Fibroblast of upper back skin (primary cell): ENCODE measurements at places on chromosomes 7 and 10.

DNA sequence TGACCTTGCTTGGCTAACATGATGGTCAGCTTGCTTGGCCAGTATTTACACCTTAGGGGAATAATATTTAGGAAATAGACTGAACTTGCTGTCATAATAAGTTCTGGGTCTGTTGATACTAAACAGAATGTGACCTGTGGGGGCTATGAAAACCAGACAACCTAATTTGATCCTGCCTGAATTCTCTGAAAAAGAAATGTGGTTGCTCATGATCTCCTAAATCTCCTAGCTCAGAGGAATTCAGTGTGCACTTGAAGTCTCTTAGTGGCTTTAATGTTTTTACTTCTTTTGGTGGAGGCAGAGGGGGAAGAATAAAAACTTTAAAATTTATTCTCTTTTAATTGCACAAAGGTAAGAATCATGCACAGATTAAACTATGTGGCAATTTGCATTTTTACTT, 205.2 kb downstream of the SEC23IP start:
- no peak for DNase-seq

DNA sequence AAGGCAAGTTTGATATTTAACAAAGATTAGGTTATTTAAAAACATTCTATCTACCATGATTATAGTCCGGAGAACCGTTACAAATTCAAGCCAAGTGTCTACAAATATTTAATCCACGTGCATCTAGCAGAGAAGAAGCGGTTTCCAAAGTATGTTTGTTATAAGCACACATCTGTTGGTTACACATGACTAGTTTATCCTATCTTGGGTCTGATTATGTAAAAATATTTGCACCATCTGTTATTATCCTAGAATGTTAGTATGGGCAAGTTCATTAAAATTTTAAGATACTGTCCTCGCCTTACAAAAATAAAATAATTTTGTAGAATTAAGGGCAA, 289.2 kb upstream of the VSTM2A start:
- DNase-seq = no peak

DNA sequence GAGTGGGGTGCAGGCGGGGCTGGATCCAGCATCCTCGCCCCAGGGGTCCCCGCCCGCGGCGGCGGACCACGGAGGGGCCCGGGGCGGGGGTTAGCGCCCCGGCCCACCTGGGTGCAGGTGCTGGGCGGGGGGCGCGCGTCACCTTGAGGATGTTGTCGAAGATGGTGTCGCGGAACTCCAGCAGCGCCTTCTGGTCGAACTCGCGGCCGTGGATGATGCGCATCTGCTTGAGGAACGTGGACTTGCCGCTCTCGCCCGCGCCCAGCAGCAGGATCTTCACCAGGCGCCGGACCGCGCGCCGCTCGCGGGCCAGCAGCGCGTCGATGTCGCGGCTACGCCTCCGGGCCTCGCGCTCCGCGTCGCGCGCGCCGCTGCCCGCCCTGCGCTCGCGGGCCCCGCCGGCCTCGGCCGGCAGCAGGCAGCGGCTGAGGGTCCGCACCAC, 376 bp downstream of the GNA12 start:
- no peak for DNase-seq

GRCh38 chr10:12825260-12825849, 176.2 kb downstream of the CCDC3 start:
- peak; percentile 67 for DNase-seq

DNA sequence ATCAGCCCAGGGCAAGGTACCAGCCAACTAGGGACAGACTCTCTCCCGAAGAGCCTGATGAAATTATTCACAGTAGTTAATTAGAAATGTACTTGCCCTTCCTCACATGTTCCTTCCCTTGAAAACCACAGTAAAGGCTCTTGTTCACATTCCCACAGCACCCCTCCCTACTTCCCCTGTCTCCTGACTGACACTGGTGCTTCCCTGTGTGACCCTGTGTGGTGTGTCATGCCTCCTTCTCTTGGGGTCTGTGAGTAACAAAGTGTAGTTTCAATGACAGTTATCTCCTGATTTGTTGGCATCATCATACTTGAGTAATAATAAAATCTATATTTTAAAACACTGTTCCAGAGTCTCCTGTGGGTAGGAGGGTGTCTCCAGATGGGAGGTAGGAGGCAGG, 209.7 kb downstream of the ABCA13 start:
- DNase-seq = no peak

GRCh38 chr7:3150027-3150426, 106.4 kb upstream of the CARD11 start:
- no peak for DNase-seq
